ENCODE measurements at places on chromosomes 5 and 9. TPM values are rescaled to one million over a fixed set of nuclear protein-coding genes. Genes with fewer than 3 reads are reported as not detected.

Gene PCDHGB6
- total RNA-seq: 3.4 TPM

Gene STPG3
- total RNA-seq: not detected

Gene PDE8B
- total RNA-seq: 1.1 TPM

Gene SGTB
- total RNA-seq: 17.8 TPM

Gene CCNI2
- total RNA-seq: 1.4 TPM

Gene GARIN3
- total RNA-seq: not detected

All from H1 (cell line).